ENCODE measurements at places on chromosomes 13 and 19.

DNA sequence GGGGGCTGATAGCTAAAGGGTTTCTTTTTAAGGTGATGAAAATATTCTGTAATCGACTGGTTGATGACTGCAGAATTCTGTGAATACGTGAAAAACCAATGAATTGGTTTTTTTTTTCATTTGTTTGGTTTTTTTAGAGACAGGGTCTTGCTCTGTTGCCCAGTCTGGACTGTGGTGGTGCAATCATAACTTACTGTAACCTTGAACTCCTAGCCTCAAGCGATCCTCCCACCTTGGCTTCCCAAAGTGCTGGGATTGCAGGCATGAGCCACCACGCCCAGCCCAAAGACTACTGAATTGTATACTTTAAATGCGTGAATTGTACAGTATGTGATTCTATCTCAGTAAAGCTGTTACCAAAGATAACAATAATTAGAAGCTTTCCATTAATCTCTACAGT, 14.8 kb upstream of the AKAP8 start:
- no peak for DNase-seq

DNA sequence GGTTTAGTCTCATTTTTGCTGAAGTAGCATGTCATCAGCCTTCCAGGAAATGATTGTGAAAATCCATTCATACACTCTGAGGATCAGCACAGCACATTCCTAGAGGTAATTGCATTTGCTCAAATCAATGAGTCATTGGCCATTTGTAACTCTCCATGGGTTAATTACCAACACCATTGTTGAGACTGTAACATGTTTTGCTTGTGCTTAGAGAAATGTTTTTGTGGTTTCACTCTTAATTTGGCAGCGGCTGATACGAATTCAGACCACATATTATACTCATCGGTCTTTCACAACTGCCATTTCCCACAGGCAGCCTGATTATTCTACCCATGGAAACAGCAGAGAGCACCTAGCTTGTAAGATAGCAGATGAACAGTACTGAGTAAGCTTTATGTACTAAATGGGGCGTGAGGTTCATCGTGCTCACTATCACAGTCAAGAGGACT, 110.3 kb downstream of the NHLRC3 start:
- peak; percentile 14 for DNase-seq

DNA sequence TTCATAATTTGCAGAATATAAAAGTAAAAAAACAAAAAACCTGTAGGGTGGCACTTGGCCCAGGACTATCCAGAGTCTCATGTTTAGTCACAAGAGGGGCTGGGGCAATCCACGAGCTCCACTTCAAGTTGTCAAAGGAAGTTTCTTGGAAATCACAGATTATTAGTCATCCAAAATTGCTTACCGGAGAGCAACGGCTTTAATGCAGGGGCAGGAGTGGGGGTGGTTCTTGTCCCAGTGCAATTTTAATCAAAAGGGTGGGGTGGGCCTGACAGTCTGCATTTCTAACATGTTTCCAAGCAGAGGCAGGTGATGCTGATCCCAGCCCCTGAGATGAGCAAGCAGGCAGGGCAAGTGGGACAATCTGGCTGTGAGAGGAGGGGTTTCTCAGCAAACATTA, 233.9 kb downstream of the ABCC4 start:
- DNase-seq, result no peak

DNA sequence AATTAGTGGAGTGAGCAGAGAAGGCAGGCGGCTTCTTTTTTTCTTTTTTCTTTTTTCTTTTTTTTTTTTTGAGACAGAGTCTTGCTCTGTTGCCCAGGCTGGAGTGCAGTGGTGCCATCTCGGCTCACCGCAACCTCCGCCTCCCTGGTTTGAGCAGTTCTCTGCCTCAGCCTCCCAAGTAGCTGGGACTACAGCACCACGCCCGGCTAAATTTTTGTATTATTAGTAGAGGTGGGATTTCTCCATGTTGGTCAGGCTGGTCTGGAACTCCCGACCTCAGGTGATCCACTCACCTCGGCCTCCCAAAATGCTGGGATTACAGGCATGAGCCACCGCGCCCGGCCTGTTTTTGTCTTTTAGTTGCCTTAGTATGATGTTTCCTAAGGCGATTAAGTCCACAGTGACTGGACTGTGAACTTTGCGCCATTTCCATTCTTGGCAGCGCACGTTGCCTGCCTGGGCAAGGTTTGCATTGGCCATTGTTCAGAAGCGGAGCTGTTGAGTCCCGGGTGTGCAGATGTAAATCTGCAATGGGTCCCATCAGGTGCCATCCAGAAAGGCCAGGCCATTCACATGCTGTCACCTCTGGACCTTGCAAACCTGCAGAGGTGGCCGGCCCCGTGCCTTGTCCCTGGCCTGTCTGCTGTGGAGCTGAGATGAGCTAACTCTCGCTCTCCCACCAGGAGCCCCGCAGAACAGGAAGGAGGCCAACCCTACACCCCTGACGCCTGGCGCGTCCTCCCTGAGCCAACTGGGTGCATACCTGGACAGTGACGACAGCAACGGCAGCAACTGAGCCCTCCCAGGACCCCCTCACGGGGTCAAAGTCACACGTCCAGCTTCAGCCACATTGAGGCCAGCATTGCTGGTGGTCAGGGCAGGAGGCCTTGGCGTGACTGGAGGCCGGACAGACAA, 10.9 kb upstream of the SHD start:
- no peak for DNase-seq

GRCh38 chr19:12834566-12834943, at the start of gene RTBDN:
RTBDN (minus strand) TSS chr19:12834579; CDS start chr19:12829979, 4,600 bp downstream.
- no peak for DNase-seq

GRCh38 chr13:98910501-98910951, 67.3 kb downstream of the DOCK9 start:
- DNase-seq, result no peak

DNA sequence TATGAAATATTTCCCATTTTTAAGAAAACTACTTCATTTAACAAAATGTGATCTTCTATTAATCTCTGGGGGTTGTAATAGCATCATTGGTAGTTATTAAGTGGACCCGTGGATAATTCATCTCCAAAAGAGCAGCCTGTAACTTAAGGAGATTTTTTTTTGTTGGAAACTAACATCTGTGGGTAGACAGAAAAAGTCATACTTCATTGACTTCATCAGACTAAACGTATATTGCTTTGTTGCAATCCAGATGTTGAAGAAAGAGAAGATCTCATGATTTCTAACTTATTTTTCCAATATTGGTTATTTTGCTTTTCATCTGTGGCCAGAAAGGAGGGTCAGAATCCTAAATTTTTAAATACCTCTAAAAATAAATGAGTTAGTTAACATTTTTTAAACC, 296.5 kb upstream of the MIR17HG start:
- no peak for DNase-seq

- no peak for DNase-seq
Observed at GRCh38 chr19:49518033-49518432, 5.6 kb downstream of the FCGRT start.

DNA sequence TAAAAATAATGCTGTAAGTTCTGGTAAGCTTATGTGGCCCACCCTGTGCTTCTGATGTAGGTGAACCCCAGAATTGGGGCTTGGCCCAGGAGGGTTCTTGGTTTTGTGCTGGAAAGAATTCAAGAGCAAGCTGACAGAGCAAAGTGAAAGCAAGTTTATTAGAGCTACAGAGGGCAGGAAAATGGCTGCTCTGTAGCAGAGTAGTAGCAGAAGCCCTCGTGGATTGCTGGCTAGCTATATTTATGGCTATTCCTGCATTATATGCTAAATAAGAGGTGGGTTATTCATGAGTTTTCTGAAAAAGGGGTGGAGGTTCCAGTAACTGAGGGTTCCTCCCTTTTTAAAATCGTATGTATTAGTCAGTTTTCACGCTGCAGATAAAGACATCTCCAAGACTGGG, 20.6 kb upstream of the ZNF599 start:
- no peak for DNase-seq

DNA sequence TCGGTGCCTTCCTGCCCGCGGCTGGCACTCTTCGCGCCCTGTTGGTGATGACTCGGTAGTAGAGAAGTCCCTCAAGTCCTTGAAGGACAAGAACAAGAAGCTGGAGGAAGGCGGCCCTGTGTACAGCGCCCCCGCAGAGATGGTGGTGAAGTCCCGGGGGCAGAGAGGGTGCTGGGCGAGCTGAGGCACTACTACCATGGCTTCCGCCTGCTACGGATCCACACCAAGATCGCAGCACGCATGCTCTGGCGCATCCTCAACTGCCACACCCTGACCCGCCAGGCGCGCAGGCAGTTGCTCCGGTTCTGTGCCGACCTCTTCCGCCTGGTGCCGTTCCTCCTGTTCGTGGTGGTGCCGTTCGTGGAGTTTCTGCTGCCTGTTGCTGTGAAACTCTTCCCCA, 11.1 kb downstream of the ZSCAN1 start:
- DNase-seq, result no peak

DNA sequence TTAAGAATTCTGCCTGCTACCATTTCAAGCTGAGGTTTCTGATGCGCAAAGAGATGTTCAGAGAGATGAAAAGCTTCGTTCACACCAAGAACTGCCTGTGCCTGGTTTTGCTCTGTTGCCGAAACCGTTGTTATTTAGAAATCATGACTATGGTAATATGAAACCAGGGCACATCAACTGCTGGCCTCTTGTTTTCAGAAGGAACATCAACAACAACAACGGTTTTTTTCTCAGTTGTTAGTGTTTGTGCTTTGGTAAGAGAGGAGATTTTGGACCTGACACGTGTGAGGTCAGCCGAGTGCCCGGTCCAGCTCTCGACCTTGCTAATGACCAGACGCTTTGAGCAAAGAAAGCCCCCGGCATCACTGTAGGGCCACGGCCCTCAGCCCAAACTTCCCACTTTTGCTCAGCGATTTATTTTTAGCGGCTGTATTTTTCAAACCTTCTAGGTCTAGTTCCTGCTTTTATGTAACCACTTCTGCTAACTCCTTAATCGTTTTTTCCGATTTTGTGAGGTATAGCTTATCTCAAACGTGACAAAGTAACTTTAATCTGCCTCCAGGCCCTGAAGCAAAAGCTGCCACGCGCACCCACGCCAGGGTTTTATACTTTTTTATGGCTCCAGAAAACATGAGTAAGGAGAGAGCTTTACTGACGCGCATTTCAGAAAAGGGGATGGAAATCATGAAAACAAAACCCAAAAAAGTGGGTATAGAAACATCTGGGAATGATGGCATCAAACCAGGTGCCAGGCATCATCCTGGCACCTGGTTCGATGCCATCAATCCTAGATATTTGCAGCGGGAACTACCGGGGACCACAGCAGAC, 42.0 kb downstream of the KLF2 start:
- no peak for DNase-seq

GRCh38 chr13:87684850-87685742, 13.9 kb downstream of the SLITRK5 start:
- no peak for DNase-seq

DNA sequence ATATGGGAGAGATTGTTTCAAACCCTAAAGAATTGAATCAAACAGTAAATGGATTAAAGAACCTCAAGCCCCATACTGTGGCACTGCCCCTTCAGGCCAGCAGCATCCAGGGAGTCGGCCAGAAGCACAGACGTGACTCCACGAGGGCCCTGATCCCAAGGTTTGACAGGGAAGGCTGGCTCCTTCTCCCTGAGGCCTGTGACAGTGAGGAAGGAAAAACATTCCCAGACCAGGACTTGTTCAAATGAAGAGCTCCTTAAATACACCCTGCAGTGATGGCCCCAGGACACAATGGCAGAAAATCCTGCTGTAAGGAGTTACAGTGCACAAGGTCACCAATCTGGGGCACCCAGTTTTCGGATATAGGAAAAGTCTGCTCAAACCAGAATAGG, 91.0 kb downstream of the COL4A1 start:
- no peak for DNase-seq

GRCh38 chr13:42875475-42876269, 94.3 kb downstream of the FAM216B start:
- no peak for DNase-seq

GRCh38 chr19:45897261-45897812, 5.1 kb downstream of the MYPOP start:
- DNase-seq, result no peak

DNA sequence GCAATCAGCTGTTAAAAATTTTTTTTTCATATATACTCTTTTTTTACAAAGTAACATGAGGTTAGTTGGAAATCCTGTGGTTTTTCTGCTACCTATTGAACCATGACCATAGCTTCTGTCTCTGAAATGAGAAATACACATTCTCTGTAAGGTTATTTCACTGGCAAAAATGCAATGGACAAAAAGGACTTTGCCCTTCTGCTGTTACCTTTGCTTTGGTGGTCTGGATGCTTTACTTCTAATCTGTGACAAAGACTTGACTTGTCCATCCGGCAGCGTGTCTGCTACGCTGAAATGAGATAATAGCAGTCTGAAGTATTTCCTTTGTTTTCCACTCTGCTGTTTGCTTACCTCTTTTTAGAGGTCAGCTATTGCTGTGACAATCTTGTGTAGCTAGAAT, 412.8 kb downstream of the SLITRK6 start:
- DNase-seq, result no peak

- DNase-seq, result no peak
Observed at GRCh38 chr13:98204546-98204945, 27.5 kb upstream of the RNF113B start.

DNA sequence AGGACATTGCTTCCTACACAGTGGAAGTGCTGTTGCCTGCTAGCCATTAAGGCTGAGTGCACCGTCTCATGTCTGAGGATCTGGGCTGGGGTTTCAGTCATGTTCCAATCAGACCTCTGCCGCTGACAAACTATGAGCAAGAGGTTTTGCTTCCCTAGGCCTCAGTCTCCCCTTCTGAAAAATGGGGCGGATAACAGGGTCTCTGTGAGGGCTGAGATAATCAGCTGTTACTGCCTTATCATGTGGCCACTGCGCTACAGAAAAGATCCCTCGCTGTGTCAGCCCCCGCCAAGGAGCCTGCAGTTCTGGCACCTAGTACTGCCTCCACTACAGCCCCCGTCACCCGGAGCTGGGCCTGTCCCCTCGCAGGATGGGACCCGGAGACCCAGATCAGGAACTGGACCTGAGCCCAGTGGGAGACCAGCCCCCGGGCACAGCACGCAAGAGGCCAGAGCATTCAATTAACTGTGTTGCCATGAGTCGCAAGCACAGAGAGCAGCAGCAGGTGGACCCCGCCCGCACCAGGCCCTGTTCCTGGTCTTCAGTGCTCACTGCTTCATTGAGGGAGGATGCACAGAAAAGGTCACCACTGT, 3.0 kb upstream of the PNKP start:
- no peak for DNase-seq

- no peak for DNase-seq
Observed at GRCh38 chr19:33868788-33869412, 72.2 kb downstream of the KCTD15 start.

DNA sequence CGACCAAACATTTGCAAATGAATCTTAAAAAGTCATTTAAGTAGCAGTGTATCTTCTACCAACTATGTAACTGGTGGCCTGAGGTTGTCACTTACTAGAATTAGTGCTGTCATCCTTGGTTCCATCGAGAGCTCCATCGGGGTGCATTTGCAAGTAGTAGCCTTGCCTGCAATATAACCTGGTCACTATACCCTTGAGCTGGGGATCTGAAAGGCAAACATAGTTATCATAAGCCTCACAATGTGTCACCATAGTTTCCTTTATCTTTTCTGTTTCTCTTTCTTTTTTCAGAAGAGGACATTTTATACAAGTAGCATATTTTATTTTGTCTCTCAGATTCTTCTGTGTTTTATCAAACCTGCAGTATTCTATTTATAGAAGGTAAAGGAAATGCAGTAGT, 422.6 kb downstream of the ITGBL1 start:
- DNase-seq, result no peak
